ENCODE measurements at places on chromosomes 1 and 21.

GRCh38 chr1:15205586-15206346, 41.3 kb upstream of the FHAD1 start:
- DNase-seq, result no peak

DNA sequence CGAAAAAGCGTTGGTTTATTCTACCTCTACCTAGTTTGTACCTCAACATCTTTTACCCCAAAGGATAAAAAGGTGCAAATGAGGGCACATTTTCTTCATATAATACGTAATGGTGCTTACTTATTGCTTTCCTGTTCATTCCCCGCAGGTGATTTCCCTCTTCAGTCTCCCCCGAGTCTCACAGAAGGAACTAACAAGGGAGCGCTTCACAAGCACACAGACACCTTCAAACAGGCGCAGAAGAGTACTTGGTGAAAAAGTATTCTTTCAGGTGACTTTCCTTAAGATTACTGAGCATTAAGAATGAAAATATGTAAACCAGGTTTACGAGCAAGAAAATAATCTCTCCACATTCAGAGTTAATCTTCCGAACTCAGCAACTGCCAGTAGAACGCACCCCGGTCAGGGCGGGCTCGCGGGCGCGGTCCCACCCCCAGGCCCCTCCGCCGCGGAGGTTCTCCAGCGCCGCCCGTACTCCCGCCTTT, 511 bp upstream of the RABGAP1L start:
- DNase-seq, result no peak

GRCh38 chr1:17930635-17931034, 175.5 kb downstream of the ACTL8 start:
- no peak for DNase-seq

GRCh38 chr1:109821831-109822745, 58.4 kb upstream of the EPS8L3 start:
- no peak for DNase-seq

DNA sequence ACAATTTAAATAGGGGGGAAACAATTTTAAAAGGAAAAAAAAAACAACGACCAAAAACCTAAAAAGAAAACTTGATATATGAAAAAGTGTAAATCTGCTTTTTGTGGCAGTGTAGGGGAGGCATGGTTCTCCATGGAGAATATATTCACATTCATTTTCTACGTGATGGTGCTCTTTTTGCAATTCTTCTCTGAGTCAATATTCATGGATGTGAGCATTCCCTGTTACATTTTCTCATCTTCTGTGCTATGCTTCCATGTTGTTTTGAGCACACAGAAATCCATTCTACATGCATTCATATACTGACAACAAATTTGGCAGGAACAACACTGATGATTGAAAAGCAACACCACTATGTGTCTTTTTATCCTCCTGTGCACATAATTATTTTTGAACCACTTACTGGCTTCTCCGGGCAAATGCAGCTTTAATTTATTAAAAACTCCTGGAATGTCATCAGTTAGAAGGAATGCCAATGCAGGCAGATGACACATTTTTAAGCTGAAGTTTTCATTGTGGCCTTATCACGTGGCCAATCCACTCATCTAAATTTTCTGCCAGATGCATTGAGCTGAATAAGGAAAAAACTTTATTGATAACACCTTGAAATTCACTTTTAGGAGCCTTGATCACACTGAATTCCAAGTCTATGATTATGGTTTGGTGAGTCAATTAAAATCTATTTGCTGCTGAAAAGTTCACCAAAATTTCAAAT, 590.6 kb downstream of the NUF2 start:
- peak; percentile 20 for DNase-seq

DNA sequence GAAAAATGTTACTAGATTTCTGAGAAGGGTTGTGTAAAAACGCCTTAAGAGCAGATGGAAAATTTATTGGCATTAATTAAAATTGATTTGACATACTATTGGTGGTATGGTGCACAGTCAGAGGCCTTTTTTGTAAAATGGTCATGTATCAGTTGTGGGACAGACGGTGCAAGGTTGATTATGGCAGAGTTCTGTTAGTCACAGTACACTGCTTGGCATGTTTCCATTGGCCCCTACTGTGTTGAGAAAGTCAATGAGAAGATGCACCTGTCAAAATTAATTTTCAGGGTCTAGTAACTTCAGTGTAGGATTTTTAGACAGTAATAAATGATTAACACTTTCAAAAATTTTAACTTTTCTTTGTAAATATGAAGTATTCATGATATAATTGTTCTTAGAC, 4.4 kb downstream of the B3GALT2 start:
- no peak for DNase-seq

Data from AG09309 (cell line).